H1 (cell line): ENCODE measurements at places on chromosomes 1 and 21. TPM values are rescaled to one million over a fixed set of nuclear protein-coding genes. Genes with fewer than 3 reads are reported as not detected.

DNA sequence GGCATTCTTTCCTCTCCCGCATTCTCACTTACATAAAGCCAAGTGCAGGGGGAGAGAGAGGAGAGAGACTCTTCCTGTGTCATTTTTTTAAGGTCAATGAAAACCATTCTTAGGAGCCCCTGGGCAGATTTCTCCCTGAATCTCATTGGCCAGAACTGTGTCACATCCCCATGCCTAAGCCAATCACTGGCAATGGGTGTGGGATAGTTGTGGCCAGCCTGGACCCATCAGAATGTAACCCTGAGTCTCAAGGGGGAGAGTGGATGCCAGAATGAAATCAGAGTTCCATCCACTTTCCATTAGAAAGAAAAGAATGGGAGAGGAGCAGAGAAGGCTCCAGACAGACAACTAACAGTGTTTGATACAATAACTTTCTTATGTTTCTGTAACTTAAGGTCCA is 31.2 kb upstream of the COQ8A start:
- no peaks in the 10 kb centered on the region for H3K27me3 ChIP-seq
- H3K27ac ChIP-seq = no peak overlapping the region
- no peak for DNase-seq
- no peak overlapping the region for H3K4me3 ChIP-seq
- no peaks in the 10 kb centered on the region for H3K4me1 ChIP-seq

GRCh38 chr1:232184561-232185530 is 445.1 kb downstream of the SIPA1L2 start:
- DNase-seq = no peak
- H3K4me1 ChIP-seq = no peaks in the 10 kb centered on the region; the same call in 1 of the 2 replicates
- peaks cover 12% of the 10 kb centered on the region for H3K36me3 ChIP-seq
- no peak overlapping the region for H3K4me3 ChIP-seq

PKNOX1 gene
- 31.3 and 31.9 TPM in 2 replicates for total RNA-seq

TINAGL1 gene
- total RNA-seq = 9.7 and 11.2 TPM in 2 replicates

DNA sequence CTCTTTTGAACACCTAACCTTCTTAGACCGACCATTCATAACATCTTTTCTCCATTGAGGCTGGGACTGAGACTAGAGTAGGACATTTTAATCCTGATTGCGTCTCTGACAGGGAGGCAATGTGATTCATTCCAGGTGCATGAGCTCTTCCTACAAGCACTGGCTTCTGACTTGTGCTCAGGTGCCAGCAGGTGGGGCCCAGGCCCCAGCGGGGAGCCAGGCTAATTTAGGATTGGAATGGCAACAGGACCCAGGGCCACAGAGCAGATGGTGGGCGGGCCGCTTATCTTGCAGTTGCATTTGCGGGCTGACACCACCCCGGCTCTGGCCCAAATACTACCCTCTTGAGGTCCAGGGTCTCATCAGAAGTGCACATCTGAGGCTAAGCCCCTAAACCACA is 4.1 kb downstream of the GPA33 start:
- H3K4me3 ChIP-seq = no peak overlapping the region
- H3K27me3 ChIP-seq = no peaks in the 10 kb centered on the region; the same call in 1 of the 2 replicates
- no peak for DNase-seq
- no peaks in the 10 kb centered on the region for H3K36me3 ChIP-seq

- H3K4me1 ChIP-seq = no peaks in the 10 kb centered on the region
- no peak overlapping the region for H3K27ac ChIP-seq
- peaks cover 46% of the 10 kb centered on the region for H3K36me3 ChIP-seq
- peaks cover 1% of the 10 kb centered on the region for H3K27me3 ChIP-seq
- H3K4me3 ChIP-seq = no peak overlapping the region
- no peak for DNase-seq
Measured at GRCh38 chr1:223803211-223803610, 42.5 kb downstream of the TP53BP2 start.

GRCh38 chr1:55833529-55834091 is 618.4 kb upstream of the USP24 start:
- DNase-seq = no peak
- H3K4me1 ChIP-seq = no peaks in the 10 kb centered on the region; the same call in 1 of the 2 replicates
- H3K27ac ChIP-seq = no peak overlapping the region

- no peaks in the 10 kb centered on the region for H3K27me3 ChIP-seq
- H3K4me1 ChIP-seq = no peaks in the 10 kb centered on the region
- H3K4me3 ChIP-seq = no peak overlapping the region
- no peak for DNase-seq
- H3K27ac ChIP-seq = no peak overlapping the region
- no peaks in the 10 kb centered on the region for H3K36me3 ChIP-seq
Measured at GRCh38 chr21:46517361-46517760, 58.7 kb downstream of the DIP2A start.
